Stimulated activated CD8-positive, alpha-beta memory T cell treated with anti-CD3 and anti-CD28 coated beads, Interleukin-4, amount 100 ng/mL, for 24 hours (primary cell): ENCODE measurements at places on chromosomes 12 and 14.

GRCh38 chr14:78698991-78699390, 528.8 kb downstream of the NRXN3 start:
- DNase-seq = no peak

- DNase-seq = no peak
Measured at GRCh38 chr14:56081139-56081538, 37.1 kb upstream of the PELI2 start.

DNA sequence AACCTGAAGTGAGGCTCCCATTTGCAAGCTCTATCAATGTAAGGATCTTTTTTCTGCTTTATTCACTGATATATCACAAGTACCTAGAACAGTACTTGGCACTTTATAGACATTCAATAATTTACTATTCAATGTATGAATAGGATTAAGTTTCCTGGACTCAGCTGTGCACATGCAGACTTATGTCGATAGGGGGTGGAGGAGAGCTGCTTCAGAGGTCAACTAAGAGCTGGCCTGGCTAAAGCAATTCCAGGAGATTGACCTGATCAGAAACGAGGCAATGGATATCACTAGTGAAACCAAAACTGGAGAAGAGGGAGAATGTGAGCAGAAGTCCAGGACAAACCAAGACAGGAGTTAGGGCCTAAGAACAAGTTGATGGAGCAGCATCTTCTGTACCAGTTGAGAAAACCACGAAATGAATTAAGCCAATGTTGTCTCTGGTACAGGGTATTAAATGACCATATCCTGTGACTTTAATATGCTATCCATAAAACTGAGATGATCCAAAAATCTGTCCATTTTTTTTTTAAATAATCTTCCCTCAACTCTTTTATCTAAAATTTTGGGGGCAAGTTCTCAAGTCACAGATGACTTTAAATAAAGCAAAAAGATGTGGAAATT, 169.2 kb downstream of the PIK3C2G start:
- DNase-seq = no peak

GRCh38 chr12:124776125-124776513, 87.5 kb downstream of the SCARB1 start:
- no peak for DNase-seq

DNA sequence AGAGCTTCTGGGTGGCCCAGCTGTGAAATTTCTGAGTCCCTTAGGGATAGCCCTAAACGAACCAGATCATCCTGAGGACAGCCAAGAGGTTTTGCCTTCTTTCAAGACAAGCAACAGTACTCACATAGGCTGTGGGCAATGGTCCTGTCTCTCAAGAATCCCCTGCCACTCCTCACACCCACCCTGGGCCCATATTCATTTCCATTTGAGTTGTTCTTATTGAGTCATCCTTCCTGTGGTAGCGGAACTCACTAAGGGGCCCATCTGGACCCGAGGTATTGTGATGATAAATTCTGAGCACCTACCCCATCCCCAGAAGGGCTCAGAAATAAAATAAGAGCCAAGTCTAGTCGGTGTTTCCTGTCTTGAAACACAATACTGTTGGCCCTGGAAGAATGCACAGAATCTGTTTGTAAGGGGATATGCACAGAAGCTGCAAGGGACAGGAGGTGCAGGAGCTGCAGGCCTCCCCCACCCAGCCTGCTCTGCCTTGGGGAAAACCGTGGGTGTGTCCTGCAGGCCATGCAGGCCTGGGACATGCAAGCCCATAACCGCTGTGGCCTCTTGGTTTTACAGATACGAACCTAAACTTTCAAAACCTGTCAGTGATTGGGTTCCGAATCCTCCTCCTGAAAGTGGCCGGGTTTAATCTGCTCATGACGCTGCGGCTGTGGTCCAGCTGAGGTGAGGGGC, 38.9 kb downstream of the DAD1 start:
- DNase-seq = peak; percentile 50

DNA sequence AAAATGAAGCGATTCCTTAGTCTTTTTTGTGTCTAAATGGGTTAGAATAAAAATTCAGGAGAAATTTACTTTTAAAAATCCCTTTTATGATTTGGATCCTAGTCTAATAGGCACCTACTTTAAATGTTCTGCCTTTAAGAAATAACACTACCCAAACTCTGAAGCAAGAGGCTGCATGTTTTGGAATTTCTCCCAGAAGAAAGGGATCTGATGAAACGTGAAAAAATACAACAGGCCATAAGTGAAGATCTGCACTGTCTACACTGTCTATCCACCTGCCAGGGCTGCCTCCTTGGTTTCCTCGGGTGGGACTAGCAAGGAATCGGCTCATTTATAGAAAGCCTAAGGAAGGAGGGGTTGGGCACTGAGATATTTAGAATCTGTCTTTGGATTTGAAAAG, 22.1 kb downstream of the ACVR1B start:
- DNase-seq = no peak

- DNase-seq = no peak
Measured at GRCh38 chr12:62711631-62712241, 223.2 kb downstream of the PPM1H start.

- DNase-seq = no peak
Measured at GRCh38 chr14:60515511-60516289, 6.8 kb downstream of the SIX6 start.

GRCh38 chr12:126108247-126108646, 1043.0 kb downstream of the AACS start:
- no peak for DNase-seq

GRCh38 chr12:13256692-13257045, 60.1 kb downstream of the EMP1 start:
- DNase-seq = no peak

GRCh38 chr12:31324845-31325523, 966 bp downstream of the SINHCAF start:
- peak; percentile 14 for DNase-seq

DNA sequence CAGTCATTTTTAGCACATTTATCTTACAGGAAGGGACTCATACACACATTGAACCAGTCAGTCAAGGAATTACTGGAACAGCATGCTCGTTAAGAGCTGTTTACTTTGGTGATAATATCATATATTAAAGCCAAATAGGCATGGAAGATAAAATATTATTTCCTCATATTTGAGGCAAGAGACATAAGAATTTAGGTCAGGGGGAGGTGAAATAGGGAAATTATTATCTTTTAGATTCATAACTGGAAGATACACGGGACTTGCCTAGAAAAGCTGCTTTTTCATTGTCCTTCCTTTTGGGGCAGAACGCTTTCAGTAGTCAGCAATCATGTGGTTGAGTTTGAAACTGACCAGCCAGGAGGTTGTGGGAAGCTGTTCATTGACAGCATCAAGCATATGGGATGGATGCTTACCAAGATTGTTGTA, 72.5 kb downstream of the NTN4 start:
- DNase-seq = no peak

DNA sequence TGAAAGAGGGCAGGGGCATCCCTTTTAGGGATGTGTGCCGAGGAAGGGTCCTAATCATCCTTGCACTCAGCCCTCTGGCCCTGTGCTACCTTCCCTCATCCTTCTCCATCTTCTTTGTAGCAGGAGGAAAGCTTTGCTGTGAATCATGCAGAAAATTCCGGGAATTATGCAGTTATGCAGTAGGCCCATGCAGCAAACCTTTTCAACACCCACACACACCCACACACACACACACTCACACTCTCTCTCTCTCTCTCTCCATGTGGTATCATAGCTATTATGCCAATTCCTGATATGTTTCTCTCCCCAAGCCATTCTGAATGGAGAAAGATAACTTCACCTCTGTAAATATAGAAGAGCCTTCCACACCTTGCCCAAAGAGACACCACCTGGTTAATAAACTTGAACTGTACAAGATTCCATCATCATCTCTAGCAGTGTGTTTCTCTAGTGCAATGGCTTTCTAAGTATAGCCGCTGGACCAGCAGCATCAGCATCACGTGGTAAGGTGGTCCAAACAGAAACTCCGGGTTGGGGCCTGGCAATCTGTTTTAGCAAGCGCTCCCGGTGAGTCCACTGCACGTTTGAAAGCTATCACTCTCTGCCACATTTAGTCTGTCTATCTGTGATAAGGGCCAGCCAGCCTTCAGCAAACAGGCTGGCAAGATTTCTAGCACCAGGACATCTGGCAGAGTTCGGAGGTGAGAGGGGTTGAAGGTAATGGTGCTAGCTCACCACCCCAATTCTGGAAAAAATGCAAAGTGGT, 57.6 kb downstream of the MDM2 start:
- no peak for DNase-seq

DNA sequence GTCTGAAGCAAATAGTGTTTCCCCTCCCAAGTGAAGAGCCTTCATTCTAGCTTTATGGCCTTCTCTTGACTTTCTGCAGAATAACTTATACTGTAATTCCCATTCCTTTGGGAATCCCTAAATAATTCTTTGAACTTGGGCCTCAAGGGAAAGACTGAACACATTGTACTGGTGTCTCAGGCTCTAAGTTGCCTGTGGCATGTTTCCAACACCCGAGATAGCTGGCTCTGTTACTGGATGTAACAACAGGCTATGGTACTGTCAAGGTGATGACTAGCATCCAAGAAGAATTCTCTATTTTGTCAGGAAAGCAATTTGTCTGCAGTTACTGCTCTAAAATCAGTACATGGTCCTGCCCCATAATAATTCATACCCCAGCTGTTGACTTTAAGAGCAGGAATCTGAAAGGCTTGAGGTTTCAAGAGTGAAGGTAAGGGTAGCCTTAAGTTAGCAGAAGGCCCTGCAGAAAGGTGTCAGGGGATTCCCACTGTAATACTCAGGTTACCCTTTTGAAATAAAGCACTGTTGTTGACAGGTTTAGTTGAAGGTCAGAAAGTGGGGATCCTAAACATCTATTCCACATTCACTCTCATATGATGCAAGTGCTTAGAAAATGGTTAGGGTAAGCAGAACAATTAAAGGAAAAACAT, 5.2 kb downstream of the GPX2 start:
- no peak for DNase-seq

GRCh38 chr14:100532906-100533655, 54.1 kb downstream of the BEGAIN start:
- no peak for DNase-seq

GRCh38 chr12:6827437-6827911, 733 bp upstream of the P3H3 start:
- peak; percentile 23 for DNase-seq

DNA sequence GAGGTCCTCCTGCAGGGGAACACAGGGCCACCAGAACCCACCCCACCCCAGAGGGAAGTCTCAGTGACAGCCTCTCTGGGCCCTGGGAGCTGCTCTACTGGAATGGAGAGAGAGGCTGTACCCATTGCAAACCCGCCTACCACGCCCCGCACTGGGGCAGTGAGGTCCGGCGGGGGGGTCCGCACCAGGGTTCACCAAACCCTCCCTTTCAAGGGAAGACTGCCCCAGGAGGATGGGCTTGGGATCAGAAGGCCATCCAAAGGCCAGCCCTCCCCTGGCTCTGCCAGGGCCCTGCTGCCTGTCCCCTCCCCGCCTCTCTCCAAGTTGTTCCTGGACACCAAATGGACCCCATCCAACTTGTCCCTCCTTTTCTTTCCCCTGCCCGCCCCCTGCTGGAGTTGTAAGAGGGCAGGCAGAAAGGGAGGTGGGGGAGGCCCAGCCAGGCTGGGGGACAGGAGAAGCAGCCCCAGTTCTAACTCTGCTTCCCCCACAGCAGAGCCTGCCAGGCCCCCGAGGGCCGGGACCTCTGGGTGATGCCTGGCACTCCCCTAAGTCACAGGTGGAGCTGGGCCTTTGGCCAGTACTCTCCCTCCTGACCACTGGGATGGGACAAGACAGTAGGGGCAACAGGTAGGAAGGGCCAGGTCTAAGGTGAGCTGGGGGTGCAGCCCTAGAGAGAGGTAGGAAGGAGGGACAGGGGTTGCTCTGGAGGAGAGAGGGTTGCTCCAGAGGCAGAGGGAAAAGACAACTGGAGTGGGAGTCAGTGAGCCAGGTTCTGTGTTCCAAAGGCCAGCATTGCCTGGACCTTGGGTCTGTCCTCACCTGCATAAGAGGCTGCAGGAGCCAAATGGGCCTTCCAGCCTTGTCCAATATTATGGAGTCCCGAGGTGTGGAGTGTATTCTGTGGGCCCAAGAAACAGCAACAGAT, 3.2 kb upstream of the DIO3 start:
- no peak for DNase-seq

DNA sequence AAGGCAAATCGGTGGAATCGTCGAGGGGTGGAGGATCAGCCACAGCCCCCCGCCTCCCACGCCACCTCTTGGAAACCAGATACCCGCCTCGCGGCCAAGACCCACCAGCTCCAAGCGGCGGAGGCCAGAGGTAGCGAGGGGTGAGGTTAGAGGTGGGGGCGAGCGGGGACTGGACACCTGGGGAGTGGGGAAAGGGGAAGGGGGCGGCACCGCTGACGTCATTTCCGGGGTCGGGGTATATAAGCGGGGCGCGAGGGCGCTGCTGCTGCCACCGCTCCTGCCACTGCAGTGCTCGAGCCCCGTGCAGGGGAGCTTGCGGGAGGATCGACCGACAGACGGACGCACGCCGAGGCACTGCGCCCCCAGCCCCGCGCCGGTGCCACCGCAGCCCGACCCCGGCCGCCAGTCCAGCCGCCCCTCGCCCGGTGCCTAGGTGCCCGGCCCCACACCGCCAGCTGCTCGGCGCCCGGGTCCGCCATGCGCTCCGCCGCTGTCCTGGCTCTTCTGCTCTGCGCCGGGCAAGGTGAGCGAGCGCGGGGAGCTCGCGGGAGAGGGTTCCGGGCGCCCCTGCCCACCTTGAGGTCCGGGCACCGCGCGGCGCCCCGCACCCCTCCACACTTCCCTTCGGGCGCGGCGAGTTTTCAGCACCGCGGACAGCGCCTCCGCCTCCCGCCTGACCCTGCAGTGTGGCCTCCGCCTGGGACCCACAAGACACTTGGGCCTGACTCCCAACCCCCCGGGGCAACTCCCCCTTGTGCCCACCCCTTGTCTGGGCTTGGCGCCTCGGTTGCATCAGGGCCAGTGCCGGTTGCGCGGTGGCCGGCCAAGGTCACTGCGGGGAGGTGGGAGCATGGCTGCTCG, at the start of gene CHGA:
Gene CHGA, plus strand, starts transcription at position 268 of the 861 bp plus-strand sequence. Its CDS starts 210 bp downstream, at position 478.
- DNase-seq = peak; percentile 33

GRCh38 chr14:99387880-99388279, 92.8 kb downstream of the SETD3 start:
- DNase-seq = no peak

DNA sequence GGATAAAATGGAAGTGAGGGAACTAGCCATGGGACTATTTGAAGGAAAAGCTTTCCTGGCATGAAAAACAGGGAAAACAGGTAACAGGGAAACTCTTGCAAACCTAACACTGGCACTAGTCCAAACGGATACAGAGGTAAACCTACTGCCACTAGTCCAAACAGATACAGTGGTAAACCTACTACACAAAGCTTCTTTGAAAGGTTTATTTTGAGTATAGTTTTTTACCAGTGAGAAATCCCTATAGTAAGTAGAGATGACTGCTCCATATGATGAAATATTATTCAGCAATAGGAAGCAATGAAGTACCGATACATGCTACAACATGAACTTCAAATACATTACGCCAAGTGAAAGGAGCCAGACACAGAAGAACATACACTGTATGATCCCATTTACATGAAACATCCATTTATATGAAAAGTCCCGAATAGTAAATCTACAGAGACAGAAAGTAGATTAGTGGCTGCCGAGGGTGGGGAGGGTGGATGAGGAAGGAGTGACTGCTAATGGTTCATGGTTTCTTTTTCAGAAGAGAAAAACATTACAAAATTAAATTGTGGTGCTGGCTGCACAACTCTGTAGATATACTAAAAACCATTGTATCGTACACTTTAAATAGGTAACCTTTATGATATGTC, 25.5 kb downstream of the SPTLC2 start:
- no peak for DNase-seq

- no peak for DNase-seq
Measured at GRCh38 chr12:41277100-41277945, 89.2 kb downstream of the PDZRN4 start.
